ENCODE measurements at places on chromosomes 1 and 21. TPM values are rescaled to one million over a fixed set of nuclear protein-coding genes. Genes with fewer than 3 reads are reported as not detected.

- no peaks in the 10 kb centered on the region for H3K27me3 ChIP-seq
- H3K27ac ChIP-seq: no peak overlapping the region
- no peak overlapping the region for H3K4me3 ChIP-seq
- no peaks in the 10 kb centered on the region for H3K36me3 ChIP-seq
- DNase-seq: no peak
These were observed 33.3 kb downstream of the ADCY10 start for GRCh38 chr1:167880580-167881021.

GRCh38 chr21:39660191-39660980 is 47.6 kb downstream of the B3GALT5 start:
- H3K4me1 ChIP-seq: peaks cover 3% of the 10 kb centered on the region
- DNase-seq: no peak

DNA sequence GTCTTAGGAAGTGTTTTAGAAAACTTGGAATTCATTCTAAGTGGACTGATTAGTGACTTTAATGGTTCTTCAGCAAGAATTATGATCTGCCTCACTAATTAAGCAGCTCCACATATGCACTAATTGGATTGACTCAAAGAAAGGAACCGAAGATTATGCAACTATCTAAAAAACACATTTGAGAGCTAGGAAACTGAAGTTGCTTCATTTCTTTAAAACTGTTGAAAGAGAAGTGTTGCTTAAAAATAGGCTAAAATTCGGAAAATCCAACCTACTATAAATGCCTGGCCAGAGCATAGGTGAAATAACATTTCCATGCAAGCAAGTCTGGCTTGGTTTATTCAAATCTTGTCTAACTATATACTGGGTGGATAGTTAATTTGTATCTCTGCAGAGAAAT is 502.9 kb upstream of the ZRANB2 start:
- no peaks in the 10 kb centered on the region for H3K36me3 ChIP-seq
- H3K4me3 ChIP-seq: no peak overlapping the region
- H3K27ac ChIP-seq: no peak overlapping the region
- H3K27me3 ChIP-seq: no peaks in the 10 kb centered on the region
- H3K4me1 ChIP-seq: no peaks in the 10 kb centered on the region
- DNase-seq: no peak

- no peaks in the 10 kb centered on the region for H3K4me1 ChIP-seq
- no peak overlapping the region for H3K27ac ChIP-seq
- no peaks in the 10 kb centered on the region for H3K27me3 ChIP-seq
- no peaks in the 10 kb centered on the region for H3K36me3 ChIP-seq
- peak; percentile 76 for DNase-seq
These were observed 25.7 kb downstream of the LY9 start for GRCh38 chr1:160821627-160822026.

The RGS5 gene
- 103 TPM for total RNA-seq

The IGSF8 gene
- 69.6 TPM for total RNA-seq

- peaks cover 4% of the 10 kb centered on the region for H3K4me1 ChIP-seq
- no peak overlapping the region for H3K4me3 ChIP-seq
- no peak for DNase-seq
- no peaks in the 10 kb centered on the region for H3K27me3 ChIP-seq
These were observed 20.8 kb upstream of the LAPTM5 start for GRCh38 chr1:30778154-30778978.

- DNase-seq: no peak
- no peaks in the 10 kb centered on the region for H3K4me1 ChIP-seq
- H3K4me3 ChIP-seq: no peak overlapping the region
- H3K27me3 ChIP-seq: no peaks in the 10 kb centered on the region
- no peak overlapping the region for H3K27ac ChIP-seq
These were observed 24.6 kb upstream of the SPAG17 start for GRCh38 chr1:118209648-118210047.

The UBE2U gene
- total RNA-seq: not detected

GRCh38 chr1:208068908-208069307 is 158.0 kb upstream of the CD34 start:
- H3K27ac ChIP-seq: no peak overlapping the region
- DNase-seq: no peak
- H3K4me3 ChIP-seq: no peak overlapping the region
- H3K36me3 ChIP-seq: no peaks in the 10 kb centered on the region
- no peaks in the 10 kb centered on the region for H3K27me3 ChIP-seq
- H3K4me1 ChIP-seq: no peaks in the 10 kb centered on the region

DNA sequence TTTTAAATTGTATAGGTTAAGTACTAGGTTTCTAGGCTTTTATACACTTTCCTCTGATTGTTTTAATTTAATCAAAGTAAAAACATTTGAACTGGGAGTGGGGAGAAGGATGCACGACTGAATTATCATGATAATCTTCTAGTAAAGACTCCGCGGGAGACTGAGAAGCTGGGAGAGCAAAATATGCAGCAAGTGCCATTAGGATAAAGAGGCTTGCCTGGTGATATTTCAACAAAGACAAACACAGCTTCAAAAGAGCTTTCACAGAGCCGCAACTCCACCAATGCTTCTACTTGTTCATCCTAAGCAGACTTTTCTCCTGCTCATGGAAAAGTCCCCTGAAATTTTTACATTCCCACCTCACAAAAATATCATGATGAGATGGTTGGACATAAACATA is 239.0 kb upstream of the PTBP2 start:
- H3K4me3 ChIP-seq: no peak overlapping the region
- no peaks in the 10 kb centered on the region for H3K36me3 ChIP-seq
- DNase-seq: no peak
- no peaks in the 10 kb centered on the region for H3K4me1 ChIP-seq

The GBP6 gene
- not detected for total RNA-seq

DNA sequence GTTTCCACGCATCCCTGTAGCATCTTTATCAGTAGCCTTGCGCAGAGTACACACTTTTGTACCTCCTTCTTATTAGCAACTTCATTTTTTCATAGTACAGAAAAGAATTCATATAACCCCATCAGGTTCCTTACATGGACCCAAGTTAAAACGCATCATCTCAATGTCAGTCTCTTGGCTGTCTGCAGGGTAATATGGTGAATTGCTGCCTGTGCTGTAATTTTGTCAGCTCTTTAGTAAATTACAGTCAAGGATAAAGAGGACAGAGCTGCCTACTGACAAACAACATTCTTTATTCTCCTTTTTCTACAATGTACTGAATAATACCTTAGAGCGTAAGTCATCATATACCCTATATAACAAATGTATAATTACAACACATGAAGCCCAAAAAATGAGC is 222.5 kb downstream of the MRPL39 start:
- DNase-seq: no peak
- no peaks in the 10 kb centered on the region for H3K27me3 ChIP-seq
- H3K36me3 ChIP-seq: no peaks in the 10 kb centered on the region
- no peak overlapping the region for H3K27ac ChIP-seq

DNA sequence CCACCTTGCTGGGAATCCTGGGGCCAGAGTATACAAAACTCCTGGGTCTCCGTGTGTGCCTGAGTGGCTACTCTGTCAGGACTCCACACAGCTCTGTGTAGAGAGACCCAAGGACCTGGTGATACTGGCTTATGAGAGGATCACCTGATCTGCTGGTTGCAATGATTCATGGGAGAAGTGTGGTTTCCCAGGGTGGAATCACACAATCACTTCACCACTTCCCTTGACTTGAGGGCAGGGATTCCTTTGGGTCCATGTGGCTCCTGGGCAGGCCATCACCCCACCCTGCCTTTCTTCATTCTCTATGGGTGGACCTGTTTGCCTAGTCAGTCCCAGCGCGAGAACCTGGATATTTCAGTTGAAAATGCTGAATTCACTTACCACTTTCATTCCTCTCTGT is 13.3 kb downstream of the PRSS38 start:
- H3K27ac ChIP-seq: no peak overlapping the region
- no peaks in the 10 kb centered on the region for H3K4me1 ChIP-seq
- no peaks in the 10 kb centered on the region for H3K27me3 ChIP-seq
- H3K36me3 ChIP-seq: no peaks in the 10 kb centered on the region
- H3K4me3 ChIP-seq: no peak overlapping the region
- DNase-seq: no peak

The FMO2 gene
- not detected for total RNA-seq

GRCh38 chr1:39332291-39332690 is 127.8 kb downstream of the MACF1 start:
- H3K4me3 ChIP-seq: no peak overlapping the region
- peaks cover 32% of the 10 kb centered on the region for H3K36me3 ChIP-seq
- no peak for DNase-seq
- H3K4me1 ChIP-seq: no peaks in the 10 kb centered on the region

The SERPINC1 gene
- not detected for total RNA-seq

GRCh38 chr1:172287208-172287607 is 133.3 kb upstream of the C1orf105 start:
- no peak for DNase-seq
- H3K27me3 ChIP-seq: peaks cover 1% of the 10 kb centered on the region
- no peaks in the 10 kb centered on the region for H3K4me1 ChIP-seq
- H3K36me3 ChIP-seq: no peaks in the 10 kb centered on the region
- H3K4me3 ChIP-seq: no peak overlapping the region
- no peak overlapping the region for H3K27ac ChIP-seq

GRCh38 chr21:43971201-43971991 is 40.7 kb upstream of the TRAPPC10 start:
- no peak overlapping the region for H3K27ac ChIP-seq
- DNase-seq: no peak
- no peaks in the 10 kb centered on the region for H3K27me3 ChIP-seq
- H3K4me1 ChIP-seq: no peaks in the 10 kb centered on the region
- H3K36me3 ChIP-seq: no peaks in the 10 kb centered on the region
- H3K4me3 ChIP-seq: no peak overlapping the region

GRCh38 chr21:44353191-44353970 is at the start of gene TRPM2:
TSS of gene TRPM2 (plus strand) at chr21:44353621. CDS start at chr21:44353701, 80 bp downstream.
- peaks cover 40% of the 10 kb centered on the region for H3K27me3 ChIP-seq
- no peaks in the 10 kb centered on the region for H3K36me3 ChIP-seq

GRCh38 chr1:150161747-150162581 is 12.2 kb downstream of the PLEKHO1 start:
- H3K4me1 ChIP-seq: peaks cover 12% of the 10 kb centered on the region
- H3K27ac ChIP-seq: peak overlapping the region; percentile 98
- DNase-seq: no peak
- H3K27me3 ChIP-seq: no peaks in the 10 kb centered on the region
- H3K4me3 ChIP-seq: peak overlapping the region; percentile 38

DNA sequence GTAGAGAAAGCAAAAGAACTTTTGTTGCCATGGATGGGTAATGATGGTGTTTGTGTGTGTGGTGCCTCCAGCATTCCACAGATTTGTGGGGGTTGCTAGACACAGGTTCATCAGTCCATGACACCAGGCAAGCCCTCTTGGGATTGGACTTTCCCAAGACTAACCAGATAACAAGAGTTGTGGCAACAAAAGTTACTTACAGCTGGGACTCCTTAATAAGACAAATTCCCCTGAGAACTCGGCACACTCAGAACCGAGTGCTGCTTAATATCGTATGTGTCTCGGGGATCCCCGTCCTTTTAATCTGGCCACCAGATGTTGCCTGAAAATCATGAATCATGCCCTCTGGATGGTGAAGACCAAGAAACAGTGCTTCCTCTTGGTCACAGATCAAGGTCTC is 193.3 kb downstream of the AJAP1 start:
- no peaks in the 10 kb centered on the region for H3K27me3 ChIP-seq
- H3K36me3 ChIP-seq: no peaks in the 10 kb centered on the region
- peaks cover 6% of the 10 kb centered on the region for H3K4me1 ChIP-seq
- no peak overlapping the region for H3K27ac ChIP-seq

DNA sequence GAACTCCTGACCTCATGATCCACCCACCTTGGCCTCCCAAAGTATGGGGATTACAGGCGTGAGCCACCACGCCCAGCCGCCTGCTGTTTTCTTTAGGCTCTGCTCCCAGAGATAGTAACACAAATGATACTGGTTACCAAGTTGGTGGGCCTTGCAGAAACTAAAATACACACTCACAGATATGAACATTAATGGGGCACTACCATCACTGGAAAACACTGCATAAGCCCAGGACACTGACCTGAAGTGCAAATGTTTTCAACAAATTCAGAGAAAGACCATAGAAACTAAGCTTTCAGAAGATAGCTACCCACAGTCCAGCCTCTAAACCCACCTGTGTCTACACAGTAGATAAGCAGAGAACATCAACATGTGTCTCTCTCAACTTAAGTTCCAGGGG is 180.5 kb downstream of the FCRL5 start:
- no peak for DNase-seq
- H3K4me1 ChIP-seq: no peaks in the 10 kb centered on the region
- no peak overlapping the region for H3K27ac ChIP-seq
- H3K4me3 ChIP-seq: no peak overlapping the region
- no peaks in the 10 kb centered on the region for H3K27me3 ChIP-seq

Measured in H1 (cell line).